ENCODE measurements at places on chromosomes 1 and 21.
A peak's percentile ranks its signal among the peaks of the same experiment; 100 is the strongest.

DNA sequence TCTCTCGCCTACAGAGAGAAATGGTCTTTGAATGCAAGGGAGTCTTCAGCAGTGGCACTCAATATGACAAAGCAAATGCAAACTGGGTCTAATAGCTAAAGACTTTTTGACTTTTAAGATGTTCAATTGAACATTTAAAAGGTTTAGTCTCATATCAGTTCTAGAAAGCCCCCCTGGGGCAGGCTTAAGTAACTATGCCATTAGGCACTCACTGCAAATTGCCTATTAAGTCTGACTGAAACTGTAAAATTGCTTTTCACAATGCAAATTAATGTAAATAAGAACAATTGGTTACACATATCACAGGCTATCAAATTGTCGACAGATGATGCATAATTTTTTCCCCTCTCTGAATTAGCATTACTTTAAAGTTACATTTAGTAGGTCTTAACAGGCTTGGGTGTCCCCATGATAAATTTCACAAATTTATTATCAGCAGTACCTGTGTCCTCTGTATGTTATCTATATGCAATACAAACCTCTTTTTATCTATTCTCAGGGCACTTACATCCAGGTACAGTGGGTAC is 329.1 kb downstream of the LRRIQ3 start:
- H3K4me1 ChIP-seq: no peaks in the 10 kb centered on the region
- H3K27ac ChIP-seq: no peak overlapping the region
- no peak for DNase-seq
- H3K4me3 ChIP-seq: no peak overlapping the region

DNA sequence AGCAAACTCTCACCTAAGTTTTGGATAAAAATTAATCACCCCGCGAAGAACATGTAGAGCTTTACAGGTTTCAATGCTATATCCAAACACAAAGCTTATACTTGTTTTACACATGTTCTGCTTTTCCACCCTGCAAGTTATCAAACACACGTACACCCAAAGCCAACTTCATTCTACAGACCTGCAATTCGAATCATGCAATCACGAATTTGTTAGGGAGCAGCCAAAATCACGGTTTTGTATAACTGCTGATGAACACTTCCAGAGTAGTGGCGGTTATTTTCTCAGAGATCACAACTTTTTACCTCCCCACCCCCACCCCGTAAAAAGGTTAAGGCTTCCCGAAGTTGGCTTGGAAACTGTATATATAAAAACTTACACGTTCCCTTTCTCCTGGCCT is 1.4 kb downstream of the HMGN1 start:
- peak overlapping the region; percentile 93 for H3K27ac ChIP-seq
- DNase-seq: no peak
- peaks cover 20% of the 10 kb centered on the region for H3K36me3 ChIP-seq
- peak overlapping the region; percentile 100 for H3K4me3 ChIP-seq
- peaks cover 15% of the 10 kb centered on the region for H3K4me1 ChIP-seq
- H3K27me3 ChIP-seq: no peaks in the 10 kb centered on the region

DNA sequence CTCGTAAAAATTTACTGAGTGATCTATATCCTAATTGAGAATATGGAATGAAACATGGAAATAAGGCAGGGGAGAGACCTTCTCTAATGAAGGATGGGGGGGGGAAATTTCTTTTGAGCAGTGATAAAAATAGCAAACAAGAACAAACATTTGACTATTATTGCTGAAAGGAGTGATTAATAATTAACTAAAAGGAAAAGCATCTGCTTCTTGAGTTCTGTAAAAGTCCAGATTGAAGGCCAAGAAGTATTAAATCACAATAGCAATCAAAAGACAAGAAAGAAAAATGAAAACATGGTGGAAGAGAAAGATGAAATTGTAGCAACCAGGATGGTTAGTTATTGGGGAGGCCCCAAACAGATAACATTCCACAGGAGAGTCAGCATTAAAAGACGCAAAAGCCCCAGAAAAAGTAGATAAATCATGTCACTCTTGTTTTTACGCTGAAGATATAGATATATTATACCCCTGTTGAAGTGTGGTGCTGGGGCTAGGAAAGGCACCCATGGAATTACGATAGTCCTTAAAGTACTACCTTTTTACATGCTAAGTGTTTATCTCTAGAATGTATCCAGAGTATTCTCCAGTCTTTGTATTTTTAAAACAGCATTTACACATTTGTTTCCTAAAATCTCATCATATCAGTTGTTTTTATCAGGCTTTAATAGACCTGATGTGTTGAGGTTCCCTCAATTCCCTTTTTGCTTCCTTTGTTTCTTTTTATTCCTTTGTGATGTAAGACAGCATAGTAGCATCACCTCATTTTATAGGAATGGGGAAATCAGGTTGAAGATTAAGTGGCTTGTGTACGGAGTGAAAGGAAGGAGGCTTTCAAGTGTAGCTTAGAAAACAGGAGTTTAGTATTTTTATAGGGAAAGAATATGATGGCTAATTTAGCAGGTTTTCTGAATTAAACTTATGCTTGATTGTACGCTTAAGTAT is 28.9 kb downstream of the DISP1 start:
- H3K27ac ChIP-seq: no peak overlapping the region
- no peaks in the 10 kb centered on the region for H3K36me3 ChIP-seq
- H3K4me1 ChIP-seq: peaks cover 9% of the 10 kb centered on the region

GRCh38 chr1:240652961-240653409 is 41.0 kb upstream of the GREM2 start:
- H3K4me3 ChIP-seq: no peak overlapping the region
- H3K4me1 ChIP-seq: no peaks in the 10 kb centered on the region
- H3K27ac ChIP-seq: no peak overlapping the region
- H3K27me3 ChIP-seq: no peaks in the 10 kb centered on the region
- DNase-seq: no peak

- DNase-seq: no peak
- H3K4me3 ChIP-seq: no peak overlapping the region
- H3K27ac ChIP-seq: no peak overlapping the region
- no peaks in the 10 kb centered on the region for H3K27me3 ChIP-seq
These were observed 131.5 kb downstream of the CNIH3 start for GRCh38 chr1:224747578-224747977.

- no peaks in the 10 kb centered on the region for H3K36me3 ChIP-seq
- no peaks in the 10 kb centered on the region for H3K4me1 ChIP-seq
- H3K27ac ChIP-seq: no peak overlapping the region
- no peak for DNase-seq
- no peaks in the 10 kb centered on the region for H3K27me3 ChIP-seq
These were observed 37.2 kb downstream of the WNT4 start for GRCh38 chr1:22105611-22106207.

- peak; percentile 75 for DNase-seq
- peak overlapping the region; percentile 56 for H3K4me3 ChIP-seq
- no peak overlapping the region for H3K27ac ChIP-seq
- no peaks in the 10 kb centered on the region for H3K36me3 ChIP-seq
These were observed 100.8 kb upstream of the SLC45A1 start for GRCh38 chr1:8217011-8217711.

DNA sequence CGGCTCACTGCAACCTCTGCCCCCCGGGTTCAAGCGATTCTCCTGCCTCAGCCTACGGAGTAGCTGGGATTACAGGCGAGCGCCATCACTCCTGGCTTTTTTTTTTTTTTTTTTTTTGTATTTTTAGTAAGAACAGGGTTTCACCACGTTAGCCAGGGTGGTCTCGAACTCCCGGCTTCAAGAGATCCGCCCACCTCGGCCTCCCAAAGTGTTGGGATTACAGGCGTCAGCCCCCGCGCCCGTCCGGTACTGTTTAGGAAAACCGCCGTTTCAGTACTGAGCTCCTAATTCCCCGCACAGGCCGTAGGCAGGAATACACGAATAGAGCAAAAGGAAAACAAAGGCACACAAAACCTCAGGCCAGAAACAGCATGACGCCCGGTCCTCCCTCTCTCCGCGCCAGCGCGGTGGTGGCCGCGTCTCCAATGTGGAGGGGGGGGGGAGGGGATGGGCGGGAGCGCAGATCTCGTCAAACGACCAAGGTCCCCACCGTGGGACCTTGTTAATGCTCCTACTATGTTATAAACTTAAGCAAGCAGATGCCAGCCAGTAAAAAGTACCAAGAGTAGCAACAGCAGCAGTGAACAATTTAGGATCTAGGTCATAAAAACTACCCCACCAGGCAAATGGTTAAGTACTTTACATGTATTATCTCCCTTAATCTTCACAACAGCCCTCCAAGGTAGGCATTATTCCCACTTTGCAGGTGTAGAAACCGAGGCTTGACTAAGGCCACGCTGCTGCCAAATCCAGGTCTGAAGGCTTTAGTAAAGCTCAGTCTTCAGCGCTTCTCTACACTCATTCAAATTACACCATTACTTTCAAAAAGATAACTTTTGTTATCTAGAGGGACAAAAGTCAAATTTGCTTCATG is 648 bp upstream of the ADAR start:
- H3K4me3 ChIP-seq: peak overlapping the region; percentile 94
- no peak for DNase-seq

GRCh38 chr1:165854101-165854845 is 26.9 kb downstream of the UCK2 start:
- H3K27me3 ChIP-seq: no peaks in the 10 kb centered on the region
- no peak for DNase-seq
- no peaks in the 10 kb centered on the region for H3K36me3 ChIP-seq
- peaks cover 32% of the 10 kb centered on the region for H3K4me1 ChIP-seq

GRCh38 chr1:204623894-204624361 is 61.6 kb downstream of the LRRN2 start:
- H3K4me3 ChIP-seq: no peak overlapping the region
- no peak for DNase-seq
- no peaks in the 10 kb centered on the region for H3K36me3 ChIP-seq
- H3K27ac ChIP-seq: no peak overlapping the region
- H3K4me1 ChIP-seq: peaks cover 3% of the 10 kb centered on the region

- DNase-seq: no peak
- H3K27me3 ChIP-seq: no peaks in the 10 kb centered on the region
- no peak overlapping the region for H3K4me3 ChIP-seq
These were observed 152.0 kb upstream of the ZRANB2 start for GRCh38 chr1:71232786-71233185.

DNA sequence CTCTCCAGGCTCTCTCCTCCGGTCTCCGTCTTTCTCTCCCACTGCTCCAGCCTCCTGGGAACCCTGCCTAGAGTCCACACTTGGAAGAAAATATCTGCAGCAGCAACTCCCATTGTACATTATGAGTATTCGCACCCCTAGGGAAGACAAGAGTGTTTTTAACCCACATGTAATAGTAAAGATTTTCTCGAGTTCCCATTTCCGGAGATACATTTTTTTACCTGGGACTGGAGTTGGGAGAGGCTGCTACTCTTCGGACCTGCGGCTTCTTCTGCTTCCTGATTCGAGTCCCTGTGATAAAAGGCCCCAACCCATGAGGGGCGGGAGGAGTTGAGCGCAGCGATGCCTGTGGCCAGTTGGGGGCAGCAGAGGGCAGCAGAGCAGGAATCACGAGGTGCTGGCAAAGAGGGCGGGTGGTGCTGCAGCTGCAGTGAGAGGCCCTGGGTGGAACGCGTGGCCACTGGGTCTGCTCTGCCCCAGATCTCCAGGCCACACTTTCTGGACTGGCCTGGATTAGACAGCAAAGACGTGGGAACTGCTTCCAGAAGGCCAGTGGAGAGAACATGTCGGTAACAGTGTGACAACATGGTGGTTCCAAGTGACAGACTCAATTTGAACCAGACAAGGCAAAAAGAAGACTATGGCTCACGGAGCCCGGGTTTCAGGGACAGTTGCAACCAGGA is 221.0 kb upstream of the CSF3R start:
- H3K36me3 ChIP-seq: no peaks in the 10 kb centered on the region
- H3K27ac ChIP-seq: no peak overlapping the region
- H3K4me1 ChIP-seq: no peaks in the 10 kb centered on the region

DNA sequence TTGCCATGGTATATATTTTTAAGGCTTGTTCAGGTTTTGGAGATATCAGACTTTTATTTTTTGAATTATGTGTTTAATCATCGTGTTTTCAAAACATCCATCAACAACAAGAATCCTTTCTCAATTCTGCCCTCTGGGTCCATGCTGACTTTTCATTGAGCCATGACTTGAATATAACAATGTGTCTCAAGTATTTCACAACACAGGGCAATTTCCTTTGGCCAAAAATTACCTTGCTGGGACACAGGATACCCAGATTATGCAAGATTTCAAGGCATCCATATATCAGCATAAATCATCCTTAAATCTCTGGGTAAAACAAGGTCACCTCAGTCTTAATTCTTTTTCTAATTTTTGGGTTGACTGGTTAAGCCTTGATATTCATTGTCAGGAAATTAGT is 411.2 kb upstream of the USP24 start:
- H3K4me1 ChIP-seq: no peaks in the 10 kb centered on the region
- no peak overlapping the region for H3K4me3 ChIP-seq
- no peaks in the 10 kb centered on the region for H3K36me3 ChIP-seq
- no peak for DNase-seq

- no peak for DNase-seq
- H3K4me3 ChIP-seq: no peak overlapping the region
These were observed 28.9 kb downstream of the UCHL5 start for GRCh38 chr1:193030280-193030679.

- no peaks in the 10 kb centered on the region for H3K36me3 ChIP-seq
- H3K4me3 ChIP-seq: no peak overlapping the region
- H3K4me1 ChIP-seq: no peaks in the 10 kb centered on the region
- DNase-seq: no peak
- no peaks in the 10 kb centered on the region for H3K27me3 ChIP-seq
These were observed 36.8 kb downstream of the FMO3 start for GRCh38 chr1:171127501-171127900.

- H3K4me1 ChIP-seq: no peaks in the 10 kb centered on the region
- no peaks in the 10 kb centered on the region for H3K36me3 ChIP-seq
- no peak overlapping the region for H3K27ac ChIP-seq
- no peak for DNase-seq
- H3K4me3 ChIP-seq: no peak overlapping the region
These were observed 41.8 kb downstream of the HS2ST1 start for GRCh38 chr1:86956221-86956620.

- H3K36me3 ChIP-seq: no peaks in the 10 kb centered on the region
- no peaks in the 10 kb centered on the region for H3K27me3 ChIP-seq
- peaks cover 20% of the 10 kb centered on the region for H3K4me1 ChIP-seq
- no peak overlapping the region for H3K27ac ChIP-seq
These were observed 92.5 kb upstream of the RUNX3 start for GRCh38 chr1:25022361-25023189.

- H3K4me1 ChIP-seq: no peaks in the 10 kb centered on the region
- no peak for DNase-seq
- no peaks in the 10 kb centered on the region for H3K27me3 ChIP-seq
- H3K36me3 ChIP-seq: no peaks in the 10 kb centered on the region
- no peak overlapping the region for H3K4me3 ChIP-seq
These were observed 20.0 kb downstream of the UBASH3A start for GRCh38 chr21:42423685-42424084.

DNA sequence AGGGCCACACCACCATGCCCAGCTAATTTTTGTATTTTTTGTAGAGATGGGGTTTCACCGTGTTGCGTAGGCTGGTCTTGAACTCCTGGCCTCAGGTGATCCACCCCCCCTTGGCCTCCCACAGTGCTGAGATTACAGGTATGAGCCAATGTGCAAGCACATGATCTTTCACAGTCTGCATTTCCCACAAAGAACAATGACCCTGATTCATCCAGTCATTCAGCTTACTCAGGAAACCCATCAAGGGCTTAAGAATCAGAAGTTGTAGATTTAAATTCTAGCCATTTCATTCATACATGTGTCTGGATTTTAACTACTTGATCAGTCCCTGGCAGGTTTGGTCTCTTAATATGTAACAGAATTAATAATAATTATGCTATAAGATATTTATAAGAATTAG is 2065.7 kb downstream of the MRPL39 start:
- H3K36me3 ChIP-seq: no peaks in the 10 kb centered on the region
- H3K27me3 ChIP-seq: no peaks in the 10 kb centered on the region
- no peak overlapping the region for H3K27ac ChIP-seq

- no peaks in the 10 kb centered on the region for H3K4me1 ChIP-seq
- no peak for DNase-seq
- H3K27ac ChIP-seq: no peak overlapping the region
These were observed 8.8 kb upstream of the OBSCN start for GRCh38 chr1:228198977-228199590.
